ENCODE measurements at places on chromosomes 2 and 18.
A peak's percentile ranks its signal among the peaks of the same experiment; 100 is the strongest.

DNA sequence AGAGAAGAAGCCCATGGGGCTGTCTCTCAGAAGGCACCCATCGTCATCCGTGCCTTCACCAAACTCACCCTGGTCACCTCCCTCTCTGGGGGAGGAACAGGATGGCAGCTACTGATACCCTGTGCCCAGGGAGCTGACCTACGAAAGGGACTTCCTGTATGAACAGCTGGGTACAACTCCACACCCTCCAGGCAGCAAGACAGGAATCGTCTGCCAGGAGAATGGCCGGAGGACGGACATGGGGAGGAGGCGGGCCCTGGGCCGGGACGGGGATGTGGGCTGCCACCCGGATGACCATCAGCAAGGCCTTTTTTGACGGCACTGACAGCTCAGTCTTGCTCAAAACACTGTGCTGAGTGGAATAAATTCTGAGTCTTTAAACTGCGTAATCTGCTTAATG is 243.6 kb downstream of the HDAC4 start:
- DNase-seq, result no peak

GRCh38 chr18:58893388-58894099 is 28.9 kb downstream of the ZNF532 start:
- DNase-seq, result peak; percentile 8

- DNase-seq, result no peak
Observed at GRCh38 chr2:3025261-3025660, 352.4 kb downstream of the EIPR1 start.

- no peak for DNase-seq
Observed at GRCh38 chr2:46805401-46805951, 110.1 kb downstream of the MCFD2 start.

GRCh38 chr2:73284296-73285158 is at the start of gene FBXO41:
Gene FBXO41 (minus strand): TSS chr2:73284478. CDS start chr2:73269630, 14,848 bp downstream.
- peak; percentile 73 for DNase-seq

DNA sequence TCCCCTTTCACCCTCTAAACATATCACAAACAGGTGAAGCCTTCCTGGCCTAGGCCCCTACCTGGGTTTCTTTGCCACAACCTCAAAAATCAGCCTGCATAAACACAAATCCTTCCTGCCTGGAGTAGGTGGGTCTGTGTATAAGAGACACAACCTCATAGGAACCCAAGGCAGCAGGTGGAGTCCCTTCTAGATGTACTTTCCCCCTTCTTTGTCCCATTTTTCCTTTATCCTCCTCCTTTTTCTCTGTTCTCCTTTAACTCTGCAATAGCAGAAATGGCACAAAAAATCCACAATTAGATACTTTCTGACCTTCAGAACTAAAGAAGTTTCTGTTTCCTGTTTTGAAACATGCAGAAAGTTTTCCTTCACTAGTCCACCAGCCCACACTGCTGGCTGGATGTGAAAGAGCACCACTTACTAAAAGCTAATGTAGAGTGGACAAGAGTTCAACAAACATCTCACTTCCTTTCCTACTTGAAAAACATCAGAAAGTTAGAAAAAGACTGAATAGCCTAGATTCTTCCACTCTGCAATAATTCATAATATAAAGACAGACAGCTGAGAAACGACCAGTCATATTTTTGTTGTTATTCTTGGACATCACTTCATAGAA is 11.2 kb downstream of the SLC40A1 start:
- no peak for DNase-seq

GRCh38 chr2:232328516-232329460 is 49.8 kb upstream of the ALPP start:
- DNase-seq, result no peak

DNA sequence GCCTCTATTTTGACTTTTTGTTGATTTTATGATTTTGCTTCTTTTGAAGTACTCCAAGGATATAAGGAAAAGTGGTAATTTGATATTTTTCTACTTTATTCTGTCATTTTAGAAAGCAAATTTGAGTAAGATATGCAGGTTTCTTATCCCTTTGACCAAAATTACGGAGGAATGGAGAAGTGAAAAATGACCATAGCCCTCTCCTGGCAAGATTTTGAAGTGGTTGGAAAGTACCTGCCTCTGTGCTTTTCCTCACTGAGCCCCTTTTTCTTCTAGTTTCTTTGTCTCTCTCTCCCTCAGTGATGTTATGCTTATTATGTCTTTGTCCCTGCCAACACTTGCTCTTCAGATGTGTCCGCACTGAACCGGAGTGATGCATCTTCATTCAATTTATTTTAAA is 898.1 kb downstream of the EPHA4 start:
- DNase-seq, result no peak

GRCh38 chr2:227322530-227323205 is 2.4 kb upstream of the MFF start:
- DNase-seq, result no peak

Measured in stimulated activated CD4-positive, alpha-beta T cell treated with anti-CD3 and anti-CD28 coated beads, Interleukin-1b, Interleukin-23, amount 100 ng/mL, for 48 hours (primary cell).